CD4-positive, CD25-positive, alpha-beta regulatory T cell (primary cell): ENCODE measurements at places on chromosomes 2 and 18. TPM values are rescaled to one million over a fixed set of nuclear protein-coding genes. Genes with fewer than 3 reads are reported as not detected.

Gene SSB
- 82.0 TPM for total RNA-seq

Gene MATN3
- not detected for total RNA-seq

Gene GLI2
- total RNA-seq = not detected

Gene INHBB
- not detected for total RNA-seq

Gene PPIL3
- 29.1 TPM for total RNA-seq

Gene LCT
- not detected for total RNA-seq

Gene FNDC4
- 0.39 TPM for total RNA-seq

Gene CFAP210
- total RNA-seq = not detected
